Stimulated activated CD8-positive, alpha-beta memory T cell treated with anti-CD3 and anti-CD28 coated beads, Interleukin-4, amount 100 ng/mL, for 4 hours (primary cell): ENCODE measurements at places on chromosomes 12 and 14.

- DNase-seq, result no peak
Observed at GRCh38 chr14:55838529-55839052, 258.6 kb downstream of the KTN1 start.

- DNase-seq, result no peak
Observed at GRCh38 chr14:77640756-77641533, 24.5 kb upstream of the SPTLC2 start.

DNA sequence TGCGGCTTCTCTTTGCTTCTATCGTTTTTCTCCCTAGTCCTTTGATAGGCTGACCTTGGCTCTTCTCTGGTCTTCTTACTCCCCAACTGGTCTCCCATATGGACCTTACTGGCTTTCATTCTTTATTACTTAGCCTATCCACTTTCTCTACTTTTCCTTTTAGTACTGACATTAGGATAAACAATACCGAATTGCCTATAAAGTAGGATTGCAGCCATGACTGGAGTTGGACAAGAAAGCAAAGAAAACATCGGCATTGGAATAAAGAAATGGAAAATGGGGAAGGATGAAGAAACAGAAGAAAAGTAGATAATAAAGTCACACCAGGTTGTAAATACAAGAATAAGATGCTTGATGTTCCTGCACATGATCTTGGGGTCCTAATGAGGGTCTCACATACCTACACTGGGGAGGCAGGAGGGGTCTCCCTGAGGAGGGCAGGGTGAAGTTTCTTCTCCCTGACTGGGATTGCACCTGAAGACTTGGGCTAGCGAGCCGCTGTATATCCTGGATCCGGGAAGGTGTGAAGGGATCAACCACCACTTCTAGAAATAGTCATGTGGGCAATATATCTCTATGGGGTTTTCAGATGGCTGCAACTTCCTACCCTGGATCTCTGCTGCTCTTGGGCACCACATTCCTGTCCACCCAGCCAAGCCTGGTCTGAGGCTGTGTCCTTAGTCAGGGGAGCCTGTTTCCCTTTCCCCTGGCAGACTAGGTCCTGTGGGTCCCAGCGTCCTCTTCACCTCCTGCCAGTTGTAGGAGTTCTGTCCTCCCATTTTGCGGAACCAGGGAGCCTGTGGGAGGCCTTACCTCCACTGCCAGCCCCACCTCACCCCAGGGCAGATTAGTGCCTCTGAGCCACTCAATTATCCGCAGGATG is 13.1 kb downstream of the NKX2-1 start:
- DNase-seq, result no peak

DNA sequence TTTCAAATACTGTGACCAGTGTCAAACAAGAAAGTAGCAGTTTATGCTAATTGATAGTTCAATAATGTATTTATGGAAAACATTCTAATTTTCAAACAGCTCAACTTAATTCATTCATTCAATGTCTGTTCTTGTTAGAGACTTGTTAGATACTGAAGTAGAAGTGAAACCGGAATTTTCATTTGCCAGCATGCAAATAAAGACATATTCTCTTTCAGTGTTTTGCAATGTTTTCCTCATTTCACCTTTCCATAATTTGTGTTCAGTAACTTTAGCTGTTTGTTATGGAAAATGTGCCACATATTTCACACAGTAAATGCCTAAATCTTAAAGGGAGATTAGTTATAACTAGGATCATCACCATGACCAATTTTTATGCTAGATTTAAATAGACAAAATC is 21.2 kb downstream of the TAS2R50 start:
- no peak for DNase-seq

- no peak for DNase-seq
Observed at GRCh38 chr12:1830981-1831963, 10.9 kb downstream of the LRTM2 start.

GRCh38 chr12:93287149-93287548 is 90.6 kb upstream of the NUDT4 start:
- DNase-seq, result no peak

DNA sequence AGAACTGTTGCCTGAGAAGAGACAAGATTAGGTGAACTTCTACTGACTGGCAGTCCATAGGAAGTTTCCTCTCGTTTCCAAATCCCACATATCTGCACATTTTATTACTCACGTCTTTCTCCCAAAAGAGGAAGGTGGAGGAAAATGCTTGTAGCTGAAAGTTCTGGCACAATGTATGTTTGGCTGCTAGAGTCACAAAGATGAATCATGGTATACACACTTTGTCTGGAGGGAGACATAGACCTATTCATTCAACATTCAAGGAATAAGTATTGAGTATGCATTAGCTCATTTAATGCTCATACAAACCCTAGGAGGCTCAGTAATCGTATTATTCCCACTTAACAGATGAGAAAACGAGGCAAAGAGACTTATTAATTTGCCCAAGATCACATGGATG is 291.8 kb downstream of the FOXN3 start:
- no peak for DNase-seq

DNA sequence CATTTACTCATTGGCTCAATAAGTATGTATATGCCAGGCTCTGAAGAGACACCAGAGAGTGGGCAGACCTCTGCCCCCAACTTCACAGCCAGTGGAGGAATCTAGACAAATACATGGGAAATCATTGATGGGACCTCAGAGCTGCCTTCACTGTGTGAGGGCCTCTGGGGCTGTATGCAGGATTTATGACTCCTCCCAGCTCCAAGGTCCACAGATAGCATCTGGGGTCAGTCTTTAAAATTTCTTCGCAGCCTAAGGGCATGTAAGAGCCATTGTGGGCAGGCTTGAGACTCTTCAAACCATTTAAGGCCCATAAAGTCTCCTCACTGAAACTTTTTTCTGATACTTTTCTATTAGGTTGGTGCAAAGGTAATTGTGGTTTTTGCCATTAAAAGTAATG is 125.5 kb downstream of the SPTSSA start:
- DNase-seq, result no peak

GRCh38 chr14:103220134-103220981 is 97.1 kb downstream of the TNFAIP2 start:
- DNase-seq, result no peak

- DNase-seq, result no peak
Observed at GRCh38 chr12:68074306-68075027, 85.1 kb downstream of the IFNG start.

- DNase-seq, result no peak
Observed at GRCh38 chr14:76698631-76699030, 62.6 kb upstream of the VASH1 start.

DNA sequence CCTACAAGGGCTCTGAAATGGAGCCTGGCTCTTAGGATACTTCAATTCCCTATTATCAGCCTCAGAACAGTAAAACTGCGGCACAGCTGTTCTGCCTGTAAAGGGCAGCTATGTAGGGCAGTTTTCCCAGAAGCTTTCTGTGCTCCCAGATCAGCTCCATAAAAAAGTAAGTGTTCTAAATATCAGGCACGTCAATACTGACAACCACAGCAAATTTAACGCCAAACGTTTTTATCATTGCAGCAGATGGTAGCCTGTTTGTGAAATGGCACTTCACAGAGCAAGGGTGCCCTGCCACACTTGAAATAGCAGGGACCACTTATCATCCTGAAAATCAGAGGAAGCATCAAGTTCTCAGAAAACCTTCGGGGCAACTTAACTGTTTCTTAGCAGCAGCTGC is 54.8 kb upstream of the PTHLH start:
- no peak for DNase-seq

DNA sequence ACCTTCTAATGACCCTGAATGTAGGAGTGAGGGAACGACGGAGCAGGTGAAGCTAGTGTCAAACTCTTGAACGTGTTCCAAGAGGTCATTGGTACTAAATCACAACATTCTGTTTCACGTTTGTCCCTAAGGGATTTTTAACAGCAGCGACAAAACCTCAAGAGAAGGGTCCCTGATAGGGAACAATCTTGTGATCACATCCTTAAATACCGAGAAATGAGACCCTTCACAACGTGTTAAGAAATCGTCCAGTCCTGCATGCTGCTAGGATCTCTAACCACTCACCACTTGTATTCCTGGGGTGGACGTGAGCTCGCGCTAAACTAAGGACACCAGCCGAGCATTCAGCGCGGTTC is 134.1 kb upstream of the KRAS start:
- DNase-seq, result no peak

DNA sequence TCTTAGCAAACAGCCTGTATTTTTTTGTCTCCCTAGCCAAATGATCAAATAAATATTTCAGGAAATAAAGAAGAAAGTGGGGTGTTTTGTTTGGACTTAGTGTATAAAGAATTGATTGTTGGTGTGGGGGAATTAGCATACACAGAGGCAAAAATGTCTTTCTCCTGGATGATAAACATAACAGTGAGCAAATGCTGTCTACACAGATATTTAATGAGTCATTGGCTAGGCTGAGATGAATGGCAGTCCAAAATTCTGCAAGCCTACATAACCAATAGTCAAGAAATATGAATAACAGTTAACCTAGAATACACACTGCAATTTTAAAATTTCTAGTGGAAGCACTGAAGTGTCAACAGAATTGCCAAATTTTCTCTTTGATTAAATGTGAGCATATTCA is 35.8 kb downstream of the MYF5 start:
- no peak for DNase-seq

- DNase-seq, result no peak
Observed at GRCh38 chr12:16329594-16329993, 17.9 kb upstream of the MGST1 start.

DNA sequence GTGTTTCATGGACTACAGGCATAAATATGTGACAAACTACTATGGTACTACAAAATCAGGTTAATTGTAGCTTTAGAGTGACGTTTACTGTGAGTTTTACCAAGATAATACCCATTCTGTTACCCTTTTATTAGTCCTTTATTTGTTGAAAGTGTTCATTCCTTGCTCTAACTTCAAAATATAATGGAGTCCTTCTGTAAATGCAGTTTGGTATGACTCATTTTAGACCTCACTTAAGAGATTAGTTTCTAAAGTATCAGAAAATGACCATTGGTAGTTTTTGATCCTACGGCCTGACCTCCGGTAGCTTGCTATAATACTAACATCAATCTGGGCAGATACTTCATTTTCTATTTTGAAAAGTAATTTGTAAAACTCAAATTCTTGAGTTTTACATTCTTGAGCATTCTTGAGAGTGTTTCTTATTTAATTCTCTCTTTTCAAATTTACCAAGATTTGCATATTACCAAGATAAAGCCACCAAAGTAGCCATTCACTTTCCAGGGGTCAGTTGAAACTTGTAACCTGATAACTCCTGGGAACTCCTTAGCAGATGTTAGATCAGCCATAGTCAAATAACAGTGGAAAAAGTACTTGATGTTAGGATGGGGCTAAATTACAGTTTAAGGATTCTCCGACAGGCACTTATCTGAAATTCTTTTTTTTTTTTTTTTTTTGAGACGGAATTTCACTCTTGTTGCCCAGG is 4.2 kb downstream of the HSPA2 start:
- DNase-seq, result no peak

- no peak for DNase-seq
Observed at GRCh38 chr12:65784289-65785015, 39.8 kb upstream of the HMGA2 start.

DNA sequence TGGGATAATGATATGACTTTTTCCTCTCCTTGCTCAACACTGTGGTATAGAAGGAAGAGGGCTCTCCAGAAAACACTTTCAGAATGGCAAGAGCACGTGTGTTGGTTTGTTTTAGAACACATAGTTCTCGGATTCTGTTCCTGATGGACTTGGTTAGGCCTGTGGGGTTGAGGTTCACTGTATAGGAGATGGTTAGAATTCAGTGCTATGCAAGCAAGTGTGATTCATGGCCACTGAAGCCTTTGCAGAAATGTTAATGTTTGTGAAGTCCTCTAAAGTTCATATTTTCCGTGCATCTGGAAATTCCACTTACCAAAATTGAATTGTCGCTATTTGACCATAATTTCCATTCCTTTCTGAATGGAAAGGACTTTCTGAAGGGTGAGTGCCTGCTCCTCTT is 233.2 kb upstream of the DDHD1 start:
- DNase-seq, result no peak

GRCh38 chr12:29200586-29200985 is 51.5 kb downstream of the FAR2 start:
- DNase-seq, result no peak

- DNase-seq, result no peak
Observed at GRCh38 chr12:21888276-21888863, 52.9 kb downstream of the ABCC9 start.

DNA sequence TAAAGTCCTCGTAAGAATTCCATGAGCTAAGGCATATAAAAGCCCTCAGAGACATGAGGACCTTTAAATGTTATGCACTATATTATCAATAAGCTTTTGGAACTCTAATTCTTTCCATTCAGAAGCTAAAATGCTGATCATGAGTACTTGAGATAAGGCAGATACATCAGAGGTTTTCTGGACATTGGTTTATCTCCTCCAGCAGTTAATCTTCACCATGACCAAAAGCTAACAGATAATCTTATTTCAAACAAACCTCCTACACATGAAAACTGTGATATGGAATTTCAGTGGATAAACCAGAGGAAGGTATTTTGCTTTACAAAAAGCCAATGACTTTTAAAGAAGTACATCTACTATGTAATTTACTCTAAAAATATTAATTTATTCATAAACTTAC is 97.9 kb upstream of the BBS10 start:
- DNase-seq, result no peak

DNA sequence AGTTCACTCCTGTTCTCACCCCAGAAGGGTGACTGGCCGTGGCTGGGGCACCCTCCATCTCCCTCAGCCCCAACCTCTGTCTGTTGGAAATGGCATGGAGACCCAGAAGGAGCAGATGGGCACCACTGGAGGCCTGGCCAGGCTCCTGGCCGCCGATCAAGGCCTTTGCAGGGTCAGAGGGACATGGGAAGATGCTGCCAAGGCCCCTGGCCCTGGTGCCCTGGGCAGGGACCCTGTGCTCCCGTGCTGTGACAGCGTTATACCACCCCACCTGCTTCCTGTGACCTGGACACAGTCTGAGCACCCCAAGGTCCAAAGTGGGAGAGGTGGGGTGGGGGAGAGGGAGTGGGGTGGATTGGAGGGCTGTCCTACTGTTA is 3.5 kb downstream of the INF2 start:
- no peak for DNase-seq

DNA sequence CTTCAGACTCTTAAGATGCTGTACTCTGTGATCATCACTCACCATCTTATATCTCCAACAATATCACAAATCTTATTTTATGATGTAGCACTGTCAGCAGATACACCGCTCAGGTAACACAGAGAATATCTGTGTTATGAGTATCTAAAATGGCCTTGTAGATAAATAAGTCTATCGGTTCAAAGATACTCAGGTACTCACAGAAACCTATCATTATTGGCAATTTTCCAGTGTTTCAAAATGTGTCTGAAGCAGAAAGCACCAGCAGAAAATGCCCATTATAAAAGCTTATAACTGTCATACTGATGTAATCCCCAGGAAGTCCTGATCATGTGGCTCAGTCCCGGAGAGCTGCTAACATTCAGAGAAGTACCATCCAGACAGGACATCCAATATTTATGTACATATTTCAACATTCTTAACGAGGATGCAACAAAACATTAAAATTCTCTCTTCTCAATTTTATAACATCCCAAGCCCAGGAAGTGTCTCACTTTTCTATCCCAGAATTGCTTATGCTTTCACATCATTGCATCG is 190.7 kb upstream of the LMNTD1 start:
- no peak for DNase-seq
